ENCODE measurements at places on chromosomes 6 and 20. TPM values are rescaled to one million over a fixed set of nuclear protein-coding genes. Genes with fewer than 3 reads are reported as not detected.

DNA sequence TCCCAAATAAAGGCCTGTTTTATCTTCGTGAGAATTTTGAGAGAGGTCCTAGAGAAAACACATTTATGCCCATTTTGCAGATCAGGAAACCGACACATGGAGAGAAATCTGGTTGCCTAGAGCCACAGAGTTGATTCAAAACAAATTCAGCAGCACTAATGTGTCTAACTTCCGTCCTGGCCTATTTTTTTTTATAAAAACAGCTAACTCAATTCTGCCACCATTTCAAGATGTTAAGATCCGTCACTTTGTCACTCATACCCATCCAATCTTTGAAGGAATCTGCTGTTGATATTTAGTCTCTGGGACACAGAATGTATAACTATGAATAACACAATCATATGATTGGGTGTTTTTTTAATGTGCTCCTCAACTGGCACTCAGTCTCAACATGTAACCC is 611.1 kb upstream of the ARID1B start:
- DNase-seq = no peak

GRCh38 chr20:48785801-48786200 is 42.0 kb downstream of the PREX1 start:
- DNase-seq = no peak

GRCh38 chr20:36339646-36340592 is 33.8 kb downstream of the DLGAP4 start:
- DNase-seq = no peak

- DNase-seq = no peak
Observed at GRCh38 chr6:159908979-159909378, 18.2 kb downstream of the MAS1 start.

DNA sequence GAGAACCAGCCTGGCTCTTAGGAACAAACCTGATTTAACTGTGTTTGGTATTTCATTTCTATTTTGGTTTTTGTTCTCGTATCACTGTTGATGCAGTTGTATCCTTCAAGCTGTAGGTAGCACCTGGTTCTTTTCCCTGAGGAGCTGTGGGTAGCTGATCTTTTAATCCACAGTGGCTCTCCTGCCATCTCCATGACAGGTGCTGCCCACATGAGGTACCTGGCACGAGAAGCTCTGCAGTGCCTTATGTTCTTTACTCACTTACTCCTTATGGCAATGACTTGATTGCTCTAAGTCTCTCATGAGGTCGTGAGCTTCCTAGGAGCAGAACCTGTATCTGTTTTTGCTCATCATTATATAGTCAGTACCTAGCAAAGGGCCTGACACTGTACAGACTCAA is 74.3 kb upstream of the EMILIN3 start:
- DNase-seq = no peak

DNA sequence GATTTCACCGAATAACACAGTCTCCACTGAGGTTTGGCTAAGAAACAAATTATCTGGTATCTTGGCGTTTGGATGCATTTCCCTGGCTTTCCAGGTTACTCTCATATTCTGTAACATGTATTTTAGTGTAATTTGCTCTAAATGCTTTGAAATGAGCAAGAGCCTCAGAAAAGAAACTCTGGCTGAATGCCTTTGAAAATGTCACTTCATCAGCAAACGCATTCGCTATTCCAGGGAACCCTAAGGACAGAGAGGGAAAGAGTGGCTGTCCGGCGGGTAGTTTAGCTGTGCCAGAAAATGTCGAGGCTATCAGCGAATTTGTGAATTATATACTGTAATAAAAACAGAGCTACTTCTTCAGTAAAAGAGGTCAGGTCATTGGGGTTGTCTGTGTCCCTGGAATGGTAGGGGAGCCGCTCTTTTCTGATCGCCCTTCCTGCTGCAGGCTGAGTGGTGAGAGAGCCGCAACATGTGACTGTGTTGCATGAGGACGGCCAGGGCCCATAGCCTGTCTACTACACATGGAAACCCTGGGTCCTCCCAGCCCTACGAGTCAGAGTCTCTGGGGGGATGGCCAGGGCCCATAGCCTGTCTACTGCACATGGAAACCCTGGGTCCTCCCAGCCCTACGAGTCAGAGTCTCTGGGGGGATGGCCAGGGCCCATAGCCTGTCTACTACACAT is 57.3 kb downstream of the SMOC2 start:
- DNase-seq = no peak

- no peak for DNase-seq
Observed at GRCh38 chr6:133424359-133424758, 183.2 kb downstream of the EYA4 start.

DNA sequence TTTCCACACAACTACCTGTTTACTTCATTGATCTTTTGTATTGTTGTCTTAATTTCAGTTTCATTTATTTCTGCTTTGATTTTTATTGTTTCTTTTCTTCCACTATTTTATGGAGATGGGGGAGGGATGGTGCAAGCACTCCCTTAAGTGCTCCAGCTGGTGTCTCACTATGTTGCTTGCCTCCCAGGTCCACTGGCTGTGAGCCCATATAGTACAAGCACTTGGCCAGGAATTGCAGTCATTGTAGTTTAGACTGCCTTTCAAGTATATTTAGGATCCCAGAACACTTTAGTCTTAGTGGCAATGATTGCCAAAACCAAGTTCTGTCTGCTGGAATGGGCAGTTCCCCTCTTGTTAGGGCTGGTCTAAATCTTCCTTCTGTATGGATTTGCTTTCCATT is 34.9 kb upstream of the MAN1A1 start:
- DNase-seq = no peak

DNA sequence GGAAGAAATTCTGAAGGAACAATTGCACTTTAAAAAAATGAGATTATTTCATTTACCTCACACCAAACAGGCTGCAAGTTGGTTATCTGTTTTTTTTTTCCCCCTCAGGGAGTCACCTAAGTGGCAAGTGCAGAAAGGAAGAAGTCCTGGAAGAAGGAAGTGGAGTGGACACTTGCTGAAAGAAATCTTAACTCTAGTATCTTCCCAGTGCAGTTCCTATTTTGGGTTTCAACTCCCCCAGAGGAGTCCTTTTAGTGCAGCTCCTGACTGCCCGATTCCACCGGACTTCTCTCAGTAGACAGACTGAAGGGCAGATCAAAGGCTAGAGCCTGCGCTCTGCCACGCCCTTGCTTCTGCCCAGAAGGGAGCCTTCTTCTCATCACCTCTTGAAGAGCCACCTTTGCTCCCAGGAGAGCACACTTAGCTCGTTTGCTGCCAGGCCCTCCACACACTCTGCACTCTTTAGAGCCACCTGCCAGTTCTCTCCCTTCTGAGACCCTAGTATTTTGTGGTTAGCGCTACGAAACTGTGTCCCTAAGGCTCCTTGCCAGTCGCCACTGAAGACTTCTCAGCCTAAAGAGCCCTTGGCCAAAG is 4.9 kb downstream of the MTCL3 start:
- no peak for DNase-seq

DNA sequence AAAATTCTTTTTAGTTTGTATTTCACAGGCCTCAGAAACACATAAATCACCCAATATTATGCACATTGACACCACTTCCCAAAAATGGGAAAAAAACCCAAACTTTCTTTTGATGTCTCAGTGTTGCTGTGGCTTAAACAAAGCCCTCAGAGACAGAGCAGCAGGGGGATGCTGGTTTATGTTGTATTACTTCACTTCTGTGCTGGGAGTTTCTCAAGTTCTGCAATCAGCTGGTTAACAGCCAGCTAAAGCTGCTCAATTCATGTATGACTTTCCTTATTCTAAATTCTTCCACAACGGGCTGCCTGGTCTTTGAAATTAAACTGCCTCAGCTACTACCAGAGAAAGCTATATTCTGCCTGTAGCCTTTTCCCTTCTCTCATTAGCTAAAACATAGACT is 5.6 kb downstream of the FILIP1 start:
- DNase-seq = no peak

- DNase-seq = no peak
Observed at GRCh38 chr6:119077643-119078375, 655 bp downstream of the FAM184A start.

GRCh38 chr6:1536526-1537429 is 72.9 kb upstream of the FOXC1 start:
- DNase-seq = no peak

DNA sequence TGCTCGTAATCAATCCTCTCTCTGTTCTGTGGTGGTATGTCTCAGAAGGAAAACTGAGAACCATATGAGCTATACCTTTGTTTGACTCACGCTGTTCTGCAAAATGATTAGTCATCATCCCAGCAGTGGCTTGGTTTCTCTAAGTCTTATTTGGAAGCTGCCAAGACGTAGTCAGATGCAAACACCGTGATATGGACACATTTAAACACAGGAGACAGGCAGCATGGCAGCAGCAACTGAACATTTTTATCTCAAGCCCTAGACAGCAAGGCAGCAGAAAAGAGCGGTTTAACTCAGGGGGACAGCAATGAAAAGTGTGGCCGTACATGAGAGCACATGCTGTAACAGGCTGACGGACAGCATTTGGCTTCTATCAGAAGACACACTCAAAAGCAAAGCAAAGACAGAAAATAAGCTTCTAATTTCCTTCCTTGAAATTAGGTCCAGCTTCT is 1295.1 kb downstream of the EPHA7 start:
- DNase-seq = peak; percentile 48

- no peak for DNase-seq
Observed at GRCh38 chr6:158172001-158172400, 3.9 kb downstream of the GTF2H5 start.

- DNase-seq = no peak
Observed at GRCh38 chr6:99592900-99593299, 13.7 kb upstream of the PRDM13 start.

DNA sequence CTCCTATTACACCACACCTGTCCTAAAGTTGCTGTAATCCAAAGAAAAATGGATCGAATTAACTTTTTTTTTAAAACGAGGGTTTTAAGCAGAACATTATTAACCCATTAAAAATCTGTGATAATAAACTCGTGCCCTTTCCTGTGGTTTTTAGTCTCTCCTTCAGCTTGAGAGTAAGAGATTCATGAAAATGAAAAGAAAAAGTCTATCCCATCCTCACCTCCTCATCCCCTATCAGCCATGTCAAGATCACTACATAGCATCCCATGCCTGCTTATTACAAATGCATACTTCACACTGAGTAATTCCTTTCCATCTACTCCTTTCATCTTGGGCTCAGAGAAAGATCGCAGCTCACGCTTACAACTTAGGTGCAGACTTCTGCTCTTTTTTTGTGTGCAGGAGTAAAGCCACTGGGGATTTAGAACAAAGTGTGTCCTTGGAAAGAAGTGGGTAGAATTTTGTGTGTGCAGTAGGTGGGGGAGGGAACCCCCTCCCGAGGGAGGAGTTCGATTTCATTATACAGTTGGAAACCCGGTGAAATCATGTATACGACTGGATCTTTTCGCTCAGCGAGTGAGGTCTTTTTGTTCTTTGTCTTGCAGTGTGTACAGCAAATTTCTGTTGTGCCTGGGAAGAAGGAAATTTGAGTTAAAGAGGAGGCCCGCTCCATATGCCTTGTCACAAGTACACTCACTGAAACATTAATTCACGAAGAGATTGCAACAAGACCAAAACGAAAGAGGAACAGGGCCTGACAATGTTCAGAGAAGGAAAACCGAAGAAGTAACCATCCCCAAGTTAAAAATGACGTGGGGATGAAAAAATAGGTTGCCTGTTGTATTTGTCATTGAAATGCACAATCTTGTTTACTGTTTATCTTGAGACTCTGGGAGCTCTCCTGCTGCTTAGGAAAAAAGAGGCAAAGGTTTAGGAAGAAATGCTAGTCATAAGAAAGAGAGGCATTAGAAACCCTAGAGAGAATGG is 146.5 kb upstream of the ZNF217 start:
- DNase-seq = no peak

Gene RHAG
- 1.2 TPM for polyA plus RNA-seq

Gene ULBP2
- 0.91 TPM for polyA plus RNA-seq

Gene TCP11
- 3.1 TPM for polyA plus RNA-seq

Gene TRIM40
- 0.06 TPM for polyA plus RNA-seq

Gene MBOAT1
- polyA plus RNA-seq = 16.3 TPM

Gene KCNK15
- polyA plus RNA-seq = 0.09 TPM

Gene HMGCLL1
- polyA plus RNA-seq = 3.6 TPM

Gene LKAAEAR1
- polyA plus RNA-seq = not detected
